ENCODE measurements at places on chromosomes 1 and 21. TPM values are rescaled to one million over a fixed set of nuclear protein-coding genes. Genes with fewer than 3 reads are reported as not detected.

NKAIN1 gene
- not detected for total RNA-seq

GUCA2A gene
- not detected for total RNA-seq

P3R3URF gene
- not detected for total RNA-seq

COL11A1 gene
- total RNA-seq: not detected

ZMYND12 gene
- 0.36 TPM for total RNA-seq

ZNF648 gene
- not detected for total RNA-seq

SYCP1 gene
- not detected for total RNA-seq

GNAT2 gene
- total RNA-seq: 0.92 TPM

GJA5 gene
- total RNA-seq: not detected

F13B gene
- not detected for total RNA-seq

ZBTB8B gene
- total RNA-seq: 0.03 TPM

TBX15 gene
- 1.1 TPM for total RNA-seq

LAD1 gene
- 0.53 TPM for total RNA-seq

NEXN gene
- 7.8 TPM for total RNA-seq

STX12 gene
- 24.5 TPM for total RNA-seq

PRDX6 gene
- 121 TPM for total RNA-seq

LRRC38 gene
- not detected for total RNA-seq

OR2T33 gene
- not detected for total RNA-seq

GBP3 gene
- total RNA-seq: 2.4 TPM

CD5L gene
- total RNA-seq: 0.10 TPM

EPHA2 gene
- 0.32 TPM for total RNA-seq

CRB1 gene
- total RNA-seq: not detected

PLD5 gene
- total RNA-seq: not detected

AADACL3 gene
- total RNA-seq: not detected

HEYL gene
- total RNA-seq: not detected

ANGPTL1 gene
- not detected for total RNA-seq

IL24 gene
- total RNA-seq: 0.16 TPM

MTX1 gene
- 42.9 TPM for total RNA-seq

KIAA0040 gene
- 29.2 TPM for total RNA-seq

DAB1 gene
- total RNA-seq: not detected

GOLT1A gene
- total RNA-seq: not detected

VSIG8 gene
- not detected for total RNA-seq

GBP1 gene
- total RNA-seq: 4.8 TPM

All from GM12878 (cell line).